ENCODE measurements at places on chromosomes 3 and 15.

GRCh38 chr3:178456621-178457285 lies 79.5 kb upstream of the KCNMB2 start:
- no peak for DNase-seq

DNA sequence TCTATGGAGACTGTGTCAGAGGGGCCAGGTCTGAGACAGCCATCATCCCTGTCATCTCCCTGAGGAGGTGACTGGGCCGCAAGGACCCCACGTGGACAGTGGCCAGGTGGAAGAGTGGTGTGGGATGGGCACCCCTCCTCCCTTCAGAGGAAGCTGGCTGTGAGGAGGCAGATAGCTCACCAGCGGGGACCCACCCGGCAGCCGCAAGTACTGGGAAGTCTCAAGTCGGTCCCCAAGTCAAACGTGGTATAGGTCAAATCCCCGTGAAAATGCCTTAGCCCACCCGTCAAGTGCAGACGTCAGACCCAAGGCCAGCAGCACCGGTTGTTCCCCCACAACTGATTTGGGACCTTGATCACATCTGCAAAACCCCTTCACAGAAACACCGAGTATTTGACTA lies 12.3 kb upstream of the KLF13 start:
- DNase-seq: no peak

- DNase-seq: peak; percentile 83
Measured at GRCh38 chr15:50355619-50355905, 564 bp upstream of the GABPB1 start.

DNA sequence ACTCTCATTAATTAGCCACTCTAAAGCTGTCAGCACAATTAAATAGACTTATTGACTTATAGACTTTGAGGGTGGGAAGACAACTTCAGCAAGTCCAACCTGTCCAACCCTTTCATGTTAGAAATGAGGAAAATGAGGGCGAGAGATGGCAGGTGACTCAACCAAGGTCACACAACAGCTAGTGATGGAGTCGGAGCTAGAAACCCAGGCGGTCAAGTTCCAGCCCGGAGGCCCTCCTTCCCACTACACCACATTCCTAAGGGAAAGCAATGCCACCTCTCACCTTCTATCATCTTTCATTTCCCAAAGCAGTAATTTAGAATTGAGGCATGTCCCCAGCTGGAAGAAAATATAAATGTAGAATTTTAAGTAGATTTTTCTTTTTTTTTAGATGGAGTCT lies 28.7 kb downstream of the SEMA5B start:
- DNase-seq: no peak

DNA sequence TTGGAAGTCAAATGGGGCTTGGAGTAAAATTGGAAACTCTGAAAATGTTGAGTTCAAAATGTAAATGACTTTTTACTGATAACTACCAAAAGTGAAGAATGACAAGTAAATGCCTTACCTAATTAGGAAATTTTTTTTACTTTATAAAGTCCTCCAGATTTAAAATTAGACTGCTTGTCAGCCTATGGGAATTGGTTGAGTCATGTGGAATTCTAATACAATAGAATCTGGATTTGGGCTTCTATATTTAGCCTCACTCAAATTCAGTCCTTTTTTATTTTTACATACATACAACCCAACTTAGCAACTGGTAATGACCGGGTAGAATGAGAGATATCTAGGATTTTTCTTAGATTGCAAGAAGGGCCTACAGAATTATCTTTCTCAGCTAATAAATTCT lies 158.9 kb upstream of the CADPS start:
- no peak for DNase-seq

- no peak for DNase-seq
Measured at GRCh38 chr3:128359846-128360642, 106.6 kb downstream of the DNAJB8 start.

DNA sequence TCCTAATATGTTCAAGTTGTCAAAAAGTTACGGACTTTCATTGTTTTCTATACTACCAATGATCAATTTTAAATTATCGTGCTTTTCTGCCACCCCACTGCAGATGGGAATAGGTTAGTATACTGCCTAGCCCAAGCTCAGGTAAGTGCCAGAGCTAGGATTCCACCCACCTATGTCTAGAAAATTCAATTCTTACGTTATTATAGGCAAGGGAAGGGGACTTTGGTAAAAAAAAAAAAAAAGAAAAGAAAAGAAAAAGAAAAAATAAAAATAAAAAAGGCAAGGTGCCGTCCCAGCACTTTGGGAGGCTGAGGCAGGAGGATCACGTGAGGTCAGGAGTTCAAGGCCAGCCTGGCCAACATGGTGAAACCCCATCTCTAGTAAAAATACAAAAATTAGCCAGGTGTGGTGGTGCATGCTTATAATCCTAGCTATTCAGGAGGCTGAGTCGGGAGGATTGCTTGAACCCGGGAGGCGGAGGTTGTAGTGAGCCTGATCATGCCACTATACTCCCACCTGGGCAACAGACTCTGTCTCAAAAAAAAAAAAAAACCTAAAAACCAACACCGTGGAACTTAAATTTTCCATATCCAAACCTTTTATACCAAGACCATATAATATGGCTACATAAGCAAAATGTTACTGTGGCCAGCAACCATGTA lies 1.3 kb downstream of the RPL22L1 start:
- no peak for DNase-seq

GRCh38 chr3:48468329-48468731 lies 21.8 kb downstream of the ATRIP start:
- no peak for DNase-seq

DNA sequence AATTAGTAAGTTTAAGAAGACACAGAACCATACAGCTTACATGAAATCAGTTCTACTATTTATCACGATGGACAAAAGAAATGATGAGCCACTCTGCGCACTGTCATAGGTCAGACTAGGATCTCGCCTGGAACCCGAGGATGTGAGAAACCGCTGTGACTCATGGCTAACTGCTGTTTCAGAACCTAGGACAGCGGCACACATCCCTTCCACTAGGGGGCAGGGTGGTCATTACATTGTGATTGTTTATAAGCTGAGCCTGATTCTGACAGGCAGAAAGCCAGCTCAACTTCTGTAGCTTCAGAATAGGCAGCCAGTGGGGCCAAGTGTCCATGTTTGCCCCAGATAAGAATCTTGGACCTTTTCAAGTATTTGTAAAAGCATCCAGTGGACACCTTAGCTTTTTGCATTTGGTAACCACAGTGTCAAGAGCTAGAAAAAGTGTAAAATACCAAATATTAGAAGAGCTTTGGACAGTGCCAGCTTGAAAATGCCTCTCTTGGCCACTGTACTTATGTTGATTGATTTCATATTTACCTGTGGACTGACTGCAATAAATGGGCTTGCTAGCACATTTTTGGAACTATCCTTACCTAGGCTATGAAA lies 115.8 kb downstream of the KBTBD8 start:
- peak; percentile 69 for DNase-seq

DNA sequence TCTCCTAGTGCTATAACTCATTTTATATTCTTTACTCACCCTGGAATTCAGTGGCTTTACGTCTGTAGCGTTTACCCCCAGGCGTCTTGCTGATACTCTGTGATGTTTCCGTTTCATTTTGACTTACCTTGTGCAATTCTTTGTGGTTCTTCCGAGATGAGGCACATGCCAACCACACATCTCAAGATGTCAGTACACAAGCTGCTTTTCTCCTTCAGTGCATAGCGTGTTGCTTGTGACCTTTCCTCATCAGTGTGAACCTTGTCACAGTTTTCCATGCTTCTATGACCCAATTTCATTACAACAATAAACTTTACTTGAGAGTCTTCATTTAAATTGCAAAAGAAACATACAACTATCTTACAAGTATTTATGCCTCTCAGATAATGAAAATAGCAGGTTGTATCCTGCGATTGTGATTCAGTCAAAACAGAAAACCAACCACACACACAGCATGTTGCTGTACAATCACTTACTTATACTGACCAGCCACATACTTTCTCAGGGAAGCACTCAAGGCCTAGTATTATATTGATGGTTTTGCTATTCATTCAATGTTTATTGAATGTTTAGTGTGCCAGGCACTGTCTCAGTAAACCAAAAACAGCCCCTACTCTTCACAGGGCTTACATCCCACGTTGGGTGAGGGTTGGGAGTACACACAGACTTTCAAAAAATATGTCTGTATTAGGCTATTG lies 4.6 kb upstream of the TBL1XR1 start:
- DNase-seq: no peak

DNA sequence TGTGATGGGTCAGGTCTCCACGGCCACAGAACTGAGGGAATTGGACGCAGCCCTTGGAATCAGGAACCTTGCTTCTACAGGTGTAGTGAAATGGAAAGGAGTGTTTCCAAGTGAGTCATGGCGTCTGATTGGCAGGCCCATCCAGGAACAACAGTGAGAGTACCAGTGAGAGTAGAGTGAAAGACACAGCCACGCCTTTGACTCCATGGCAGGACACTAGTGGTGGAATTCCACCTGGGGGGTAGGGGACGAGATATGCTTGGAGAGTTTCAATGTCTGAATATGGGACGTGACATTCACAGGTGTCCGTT lies 3.0 kb upstream of the SLC28A1 start:
- no peak for DNase-seq

GRCh38 chr15:33894193-33894592 lies 74.1 kb upstream of the CHRM5 start:
- DNase-seq: no peak

DNA sequence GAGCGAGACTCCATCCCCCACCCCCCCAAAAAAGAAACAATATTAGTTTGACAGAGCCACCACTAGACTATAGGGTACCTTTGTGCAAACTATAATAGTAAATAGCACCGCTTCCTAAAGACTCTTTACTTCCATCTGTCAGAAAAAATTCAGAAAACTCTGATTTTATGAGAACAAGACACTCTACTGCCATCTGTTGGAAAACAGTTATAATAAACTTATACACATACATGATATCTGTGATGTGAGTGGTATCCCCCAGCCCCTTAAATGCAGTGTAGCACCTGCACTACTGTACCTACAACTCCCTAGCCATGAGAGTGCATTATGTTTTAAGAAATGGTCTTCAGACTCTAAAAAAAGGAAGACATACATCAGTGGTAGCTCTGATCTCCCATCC lies 47.1 kb upstream of the CTDSPL start:
- no peak for DNase-seq

GRCh38 chr3:27670619-27671018 lies 51.5 kb downstream of the EOMES start:
- no peak for DNase-seq

DNA sequence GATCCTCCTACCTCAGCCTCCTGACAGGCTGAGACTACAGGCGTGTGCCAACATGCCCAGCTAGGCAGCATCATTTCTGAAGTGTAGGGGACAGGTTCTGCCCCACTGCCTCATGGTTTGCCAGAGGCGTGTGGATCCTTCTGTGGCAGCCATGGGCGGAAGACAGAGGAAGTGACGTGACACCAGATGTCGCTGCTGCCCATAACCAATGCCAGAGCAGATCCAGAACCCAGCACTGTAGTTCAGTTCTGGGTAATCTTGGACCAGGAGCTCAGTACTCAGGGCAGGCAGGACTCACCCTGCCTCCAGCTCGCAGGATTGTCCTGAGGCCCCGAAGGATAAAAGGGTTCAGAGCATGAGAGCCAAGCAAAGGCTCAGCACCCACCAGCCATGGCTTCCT lies 8.2 kb downstream of the RBPMS2 start:
- DNase-seq: no peak

GRCh38 chr3:9147215-9147895 lies 102.1 kb downstream of the SRGAP3 start:
- no peak for DNase-seq

GRCh38 chr3:190574473-190574872 lies 60.6 kb downstream of the IL1RAP start:
- DNase-seq: no peak

- no peak for DNase-seq
Measured at GRCh38 chr15:90838544-90838943, 29.8 kb upstream of the FURIN start.

- DNase-seq: no peak
Measured at GRCh38 chr15:79523266-79523665, 91.1 kb downstream of the MINAR1 start.

- peak; percentile 21 for DNase-seq
Measured at GRCh38 chr15:64568765-64569164, 108.4 kb downstream of the ZNF609 start.

DNA sequence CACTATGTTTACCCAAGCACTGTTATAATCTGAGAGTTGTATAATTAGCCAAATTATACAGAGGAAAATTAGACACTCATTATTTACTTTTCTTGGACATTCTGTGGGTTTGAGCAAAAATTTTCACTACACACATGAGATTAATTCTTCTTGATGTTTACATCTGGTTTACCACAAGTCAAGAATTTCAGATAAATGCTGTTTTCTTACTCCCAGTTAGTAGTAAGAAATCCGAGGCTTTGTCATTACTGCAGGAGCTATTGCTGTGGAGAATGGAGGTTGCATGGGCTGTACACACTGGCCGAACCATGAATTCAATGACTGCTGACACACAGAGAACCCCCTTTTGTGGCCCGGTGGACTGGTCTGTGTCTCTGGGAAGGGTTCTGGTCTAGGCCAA lies 207.7 kb upstream of the CFAP20DC start:
- no peak for DNase-seq

- DNase-seq: no peak
Measured at GRCh38 chr15:25683911-25684310, 179.2 kb downstream of the ATP10A start.

DNA sequence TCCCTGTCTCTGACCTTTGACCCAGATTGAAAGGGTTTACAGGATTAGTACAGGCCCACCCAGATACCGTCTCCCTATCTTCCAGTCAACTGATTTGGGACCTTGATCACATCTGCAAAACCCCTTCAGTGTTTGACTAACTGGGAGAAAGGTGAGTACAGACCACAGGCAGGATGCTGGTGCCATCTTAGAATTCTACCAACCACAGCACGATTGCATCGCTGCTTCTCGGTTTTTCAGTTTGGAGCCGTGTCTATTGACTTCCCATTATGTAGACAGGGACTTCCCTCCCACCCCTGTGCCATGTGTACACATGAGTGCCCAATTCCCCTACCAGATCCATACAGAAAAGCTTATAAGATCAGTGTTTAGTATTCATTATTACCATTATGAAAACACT lies 6.6 kb upstream of the KLF13 start:
- no peak for DNase-seq

GRCh38 chr3:129305592-129306091 lies 27.0 kb downstream of the HMCES start:
- DNase-seq: peak; percentile 88

DNA sequence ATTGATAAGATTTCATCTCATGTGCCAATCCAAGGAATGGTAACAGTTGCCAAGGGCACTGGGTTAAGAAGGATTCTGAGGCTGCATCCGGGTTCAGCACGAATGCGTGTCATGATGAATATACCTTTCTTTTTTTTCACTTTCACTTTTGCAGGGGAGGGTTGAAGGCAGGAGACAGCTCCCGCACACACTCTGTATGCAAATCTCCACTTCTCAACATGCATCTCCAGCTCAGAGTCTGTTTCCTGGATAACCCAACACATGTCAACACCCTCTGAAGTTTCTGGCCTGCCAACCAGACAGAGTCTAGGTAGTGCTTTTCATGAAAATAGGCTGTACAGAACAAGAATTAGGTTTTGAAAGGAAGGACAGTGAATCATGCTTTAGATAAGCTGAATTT lies 21.6 kb downstream of the B4GALT4 start:
- DNase-seq: peak; percentile 21

GRCh38 chr3:111618945-111619344 lies 23.8 kb upstream of the ZBED2 start:
- DNase-seq: no peak
